ENCODE measurements at places on chromosomes 2 and 18.

- H3K36me3 ChIP-seq, result no peaks in the 10 kb centered on the region
- DNase-seq, result no peak
- H3K4me1 ChIP-seq, result peaks cover 31% of the 10 kb centered on the region
Observed at GRCh38 chr2:46365913-46366667, 68.9 kb downstream of the EPAS1 start.

- no peak overlapping the region for H3K27ac ChIP-seq
- H3K4me1 ChIP-seq, result no peaks in the 10 kb centered on the region
- H3K27me3 ChIP-seq, result no peaks in the 10 kb centered on the region
Observed at GRCh38 chr2:122389694-122390093, 634.2 kb downstream of the TSN start.

DNA sequence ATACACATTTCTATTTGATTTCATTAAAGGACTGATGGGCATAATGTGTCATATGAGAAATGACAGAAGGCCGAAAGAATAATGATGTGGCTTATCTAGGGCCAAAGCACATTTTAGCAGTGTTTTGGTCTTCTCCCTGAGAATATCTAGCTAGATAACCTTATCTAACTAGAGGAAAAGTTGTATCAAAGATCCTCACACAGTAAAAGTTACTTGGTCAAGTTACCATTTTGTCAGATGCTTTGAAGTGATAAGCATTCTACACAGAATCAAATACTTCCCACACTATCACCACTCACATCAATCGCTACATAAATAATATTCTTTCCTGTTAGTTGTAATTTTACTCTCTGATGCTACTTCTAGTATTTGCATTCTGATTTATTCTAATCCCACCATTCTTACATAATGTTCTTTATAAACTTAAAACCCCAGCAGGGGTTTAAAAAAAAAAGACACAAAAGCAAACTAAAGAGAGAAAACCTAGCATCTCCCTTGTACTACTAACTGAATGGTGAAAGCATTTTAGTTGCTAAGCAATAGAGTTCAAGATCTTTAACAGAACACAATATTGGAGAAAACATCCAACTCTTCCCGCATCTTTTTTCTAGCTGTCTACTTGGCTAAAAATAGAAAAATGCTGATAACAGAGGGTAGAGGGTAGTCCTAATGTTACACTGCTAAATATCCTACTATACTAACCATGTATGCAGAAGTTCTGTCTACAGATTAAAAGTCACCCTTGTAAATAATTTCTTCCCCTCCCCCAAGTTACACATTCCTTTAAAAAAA lies 8.0 kb downstream of the XPO1 start:
- peaks cover 45% of the 10 kb centered on the region for H3K36me3 ChIP-seq
- H3K4me3 ChIP-seq, result no peak overlapping the region
- DNase-seq, result no peak
- peak overlapping the region; percentile 49 for H3K27ac ChIP-seq
- no peaks in the 10 kb centered on the region for H3K27me3 ChIP-seq

- H3K4me3 ChIP-seq, result no peak overlapping the region
- no peaks in the 10 kb centered on the region for H3K36me3 ChIP-seq
- no peaks in the 10 kb centered on the region for H3K4me1 ChIP-seq
Observed at GRCh38 chr2:76312236-76312635, 601.5 kb upstream of the GCFC2 start.

GRCh38 chr2:160558531-160558930 lies 64.9 kb upstream of the RBMS1 start:
- no peak for DNase-seq
- H3K27me3 ChIP-seq, result no peaks in the 10 kb centered on the region
- H3K27ac ChIP-seq, result no peak overlapping the region
- no peaks in the 10 kb centered on the region for H3K36me3 ChIP-seq
- H3K4me1 ChIP-seq, result no peaks in the 10 kb centered on the region

GRCh38 chr2:75729861-75730260 lies 19.1 kb upstream of the GCFC2 start:
- H3K4me3 ChIP-seq, result no peak overlapping the region
- no peak overlapping the region for H3K27ac ChIP-seq
- no peak for DNase-seq
- H3K27me3 ChIP-seq, result peaks cover 13% of the 10 kb centered on the region
- H3K4me1 ChIP-seq, result no peaks in the 10 kb centered on the region

DNA sequence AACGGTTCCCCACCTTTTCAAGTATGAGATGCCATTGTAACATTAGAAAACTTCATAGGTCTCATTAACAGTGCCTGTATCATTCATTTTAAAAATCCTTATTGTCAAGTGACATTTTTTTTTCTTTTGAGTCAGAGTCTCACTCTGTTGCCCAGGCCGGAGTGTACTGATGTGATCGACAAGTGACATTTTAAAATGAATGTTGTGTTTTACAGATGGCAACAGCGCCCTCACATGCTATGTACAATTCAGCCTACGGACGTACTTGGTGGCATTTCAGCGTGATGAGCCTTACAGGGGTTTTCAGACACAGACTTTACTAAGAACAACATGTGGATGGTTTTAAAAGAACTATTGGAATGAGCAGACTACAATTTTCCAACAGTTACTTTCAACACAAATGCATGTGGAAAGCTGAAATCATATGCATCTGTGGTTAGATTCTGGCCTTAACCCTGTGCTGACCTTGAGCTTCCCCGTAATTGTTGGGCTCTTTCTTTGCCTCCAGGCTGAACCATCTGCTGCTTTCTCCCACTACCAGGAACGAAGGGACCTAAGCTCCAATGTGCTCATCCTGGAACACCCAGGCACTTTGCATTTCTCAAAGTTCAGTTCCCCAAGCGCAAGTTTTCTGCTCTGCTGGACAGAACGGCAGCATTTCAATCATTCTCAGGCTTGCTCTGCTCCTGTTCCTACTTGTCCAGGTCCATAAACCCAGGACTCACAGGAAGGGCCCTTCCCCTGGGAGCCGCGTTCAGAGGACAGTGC lies 119.9 kb upstream of the NDUFV2 start:
- peaks cover 2% of the 10 kb centered on the region for H3K4me1 ChIP-seq
- H3K4me3 ChIP-seq, result no peak overlapping the region
- H3K27me3 ChIP-seq, result no peaks in the 10 kb centered on the region
- no peak for DNase-seq

- peaks cover 68% of the 10 kb centered on the region for H3K4me1 ChIP-seq
- peaks cover 52% of the 10 kb centered on the region for H3K36me3 ChIP-seq
- no peak for DNase-seq
- H3K27ac ChIP-seq, result peak overlapping the region; percentile 69
- H3K4me3 ChIP-seq, result peak overlapping the region; percentile 36
Observed at GRCh38 chr2:134275058-134275862, 21.4 kb downstream of the MGAT5 start.
